ENCODE measurements at places on chromosomes 4 and X.

DNA sequence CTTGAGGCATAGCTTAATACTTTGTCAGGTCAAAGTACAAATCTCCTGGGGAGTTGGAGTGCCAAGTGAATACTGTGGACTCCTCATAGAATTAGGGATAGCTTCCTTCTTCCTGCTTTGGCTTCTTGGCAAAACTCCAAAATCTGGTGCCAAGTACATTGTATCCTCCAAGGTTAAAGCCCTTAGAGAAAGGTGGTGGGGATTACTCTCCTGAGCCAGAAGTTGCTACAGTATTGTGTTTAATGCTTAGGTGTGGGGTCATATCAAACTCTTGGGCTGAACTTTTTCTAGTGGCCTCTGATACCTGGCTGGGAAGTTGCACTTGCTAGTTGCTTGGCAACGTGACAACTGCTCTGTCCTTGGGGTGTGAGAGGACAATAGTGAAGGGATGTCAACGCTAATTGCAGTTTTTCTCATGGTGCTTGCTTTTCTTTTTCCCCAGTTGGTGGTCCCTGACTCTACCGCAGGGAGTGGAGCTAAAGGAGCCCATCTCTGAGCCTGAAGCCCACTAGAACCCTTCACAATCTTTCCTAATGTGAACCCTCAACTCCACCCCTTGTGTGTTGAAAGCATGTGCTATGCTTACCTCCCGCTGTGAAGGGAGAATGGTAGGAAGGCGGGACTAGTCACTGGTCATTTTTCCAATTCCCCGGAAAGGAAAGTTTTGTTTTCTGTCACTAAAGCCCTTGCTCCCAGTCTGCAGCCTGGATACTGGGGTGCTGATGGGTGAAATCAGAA, 35.5 kb downstream of the DLG3 start:
- DNase-seq, result no peak

GRCh38 chr4:26726655-26727387, 133.8 kb upstream of the STIM2 start:
- DNase-seq, result no peak

- DNase-seq, result no peak
These were observed 23.3 kb downstream of the MAML3 start for GRCh38 chr4:140130677-140131076.

DNA sequence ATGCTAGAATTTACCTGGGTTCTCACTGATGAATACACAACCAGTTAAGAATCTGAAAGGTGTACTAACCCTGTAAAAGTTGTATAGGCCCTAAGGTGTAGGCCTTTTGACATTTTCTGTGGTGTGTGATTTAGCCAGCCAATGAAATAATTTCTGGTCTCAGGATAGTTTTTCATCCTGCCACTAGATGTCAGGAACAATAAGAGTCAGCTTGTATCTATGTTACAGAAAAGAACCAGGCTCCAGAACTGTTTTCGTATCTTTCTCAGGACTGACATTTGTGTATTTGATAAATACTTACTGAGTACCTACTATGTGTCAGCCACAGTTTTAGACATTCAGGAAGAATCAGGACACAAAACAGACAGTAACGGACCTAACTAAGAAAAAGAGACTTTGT, 673.6 kb upstream of the TENM3 start:
- DNase-seq, result no peak

GRCh38 chr4:184475498-184475897, 1.1 kb upstream of the IRF2 start:
- peak; percentile 59 for DNase-seq

DNA sequence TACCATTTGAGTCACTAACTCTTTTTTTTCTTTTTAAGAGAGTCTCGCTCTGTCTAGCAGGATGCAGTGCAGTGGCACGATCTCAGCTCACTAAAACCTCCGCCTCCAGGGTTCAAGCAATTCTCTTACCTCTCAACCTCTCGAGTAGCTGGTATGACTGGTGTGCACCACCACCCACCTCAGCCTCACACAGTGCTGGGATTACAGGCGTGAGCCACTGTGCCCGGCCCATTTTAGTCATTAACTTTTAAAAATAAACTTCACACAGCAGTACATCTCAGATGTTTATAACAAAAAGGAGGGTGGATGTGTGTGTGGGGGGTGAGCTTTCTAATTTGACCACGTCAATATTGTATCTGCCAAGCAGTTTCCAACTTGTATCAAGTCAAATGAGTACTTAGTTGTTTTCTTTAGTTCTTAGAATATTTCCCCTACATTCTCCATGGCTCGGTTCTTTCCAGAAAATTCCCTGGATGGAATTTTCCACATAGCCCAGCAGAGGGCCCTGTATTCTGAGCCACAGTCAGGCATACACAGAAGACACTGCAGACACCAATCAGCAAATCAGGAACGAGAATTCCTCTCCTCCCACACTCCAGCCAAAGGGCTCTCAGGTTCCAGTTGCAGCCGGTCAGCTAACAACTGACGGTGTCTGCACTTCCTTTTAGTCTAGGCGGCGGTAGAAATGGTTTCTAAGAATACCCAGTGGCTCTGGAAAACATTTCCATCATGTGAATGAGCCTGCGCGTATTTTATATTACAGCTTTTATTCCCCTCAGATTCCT, 20.1 kb upstream of the ARAF start:
- peak; percentile 85 for DNase-seq

DNA sequence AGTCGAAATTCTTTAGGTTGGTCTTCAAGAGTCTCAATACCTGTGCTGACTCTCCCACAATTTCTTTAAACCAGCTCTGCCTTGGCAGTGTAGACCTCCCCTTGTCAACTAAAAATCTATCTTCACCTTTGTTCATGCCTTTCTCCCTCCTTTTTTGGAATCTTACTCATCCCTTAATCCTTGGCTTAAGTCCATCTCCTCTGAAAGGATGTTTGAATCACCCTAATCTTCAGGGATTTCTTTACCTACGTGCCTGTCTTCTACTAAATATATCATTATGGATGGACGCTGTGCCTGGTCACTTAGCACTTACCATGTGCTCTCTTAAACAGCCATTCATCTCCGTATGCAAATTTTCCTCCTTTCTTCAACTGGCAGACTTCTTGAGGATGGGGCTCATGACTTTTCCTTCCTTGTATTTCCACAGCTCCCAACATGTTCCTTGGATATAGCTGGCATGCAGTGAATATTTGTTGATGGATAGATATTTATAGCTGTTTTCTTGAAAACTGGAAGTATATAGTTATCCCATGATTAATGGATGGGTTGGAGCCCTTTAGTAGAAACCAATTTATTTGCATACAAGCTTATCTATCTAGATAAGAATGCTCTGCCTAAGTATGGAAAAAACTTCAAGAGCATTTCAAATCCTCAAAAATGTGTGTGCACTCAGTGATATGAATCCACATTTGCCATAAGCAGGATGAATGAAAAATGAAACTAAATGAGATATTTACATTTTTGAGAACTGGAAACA, 166.6 kb downstream of the SPRY1 start:
- peak; percentile 4 for DNase-seq

DNA sequence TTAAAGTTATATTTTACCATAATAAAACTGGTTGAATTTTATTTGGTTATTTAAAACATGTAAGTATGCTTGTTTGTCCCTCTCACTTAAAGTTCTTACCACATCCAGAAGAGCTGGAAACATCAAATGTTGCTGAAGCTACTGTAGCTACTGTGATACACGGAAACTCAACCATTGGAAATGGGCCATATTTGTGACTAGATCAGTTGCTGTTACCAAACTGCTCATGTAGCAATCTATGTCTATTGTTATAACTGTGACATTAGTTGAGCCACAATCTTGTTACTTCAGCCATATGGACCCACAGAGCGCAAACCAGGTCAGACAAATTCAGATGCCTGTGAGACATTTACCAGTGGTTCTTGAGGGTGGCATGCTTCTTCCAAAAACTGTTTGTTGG, 41.6 kb downstream of the NDNF start:
- DNase-seq, result no peak

- no peak for DNase-seq
These were observed 47.4 kb upstream of the VEGFC start for GRCh38 chr4:176840166-176840565.

DNA sequence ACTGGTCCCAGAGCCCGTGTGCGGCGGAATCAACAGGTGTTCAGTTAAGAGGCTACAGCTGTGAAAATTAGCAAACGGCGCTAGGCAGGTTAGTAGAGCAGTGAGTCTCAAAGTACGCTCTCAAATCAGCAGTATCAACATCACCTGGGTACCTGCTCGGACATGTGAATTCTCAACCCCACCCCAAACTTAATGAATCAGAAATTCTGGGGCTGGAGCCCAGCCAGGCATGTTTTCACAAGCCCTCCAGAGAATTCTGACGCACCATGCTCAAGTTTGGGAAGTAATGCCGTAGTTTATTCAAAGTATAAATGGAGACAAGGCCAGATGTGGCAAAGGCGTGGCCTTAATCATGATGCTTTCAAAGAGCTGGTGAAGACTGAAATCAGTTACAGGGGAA, 58.2 kb upstream of the PTCHD1 start:
- DNase-seq, result peak; percentile 0

- DNase-seq, result no peak
These were observed 173.7 kb downstream of the PWWP3B start for GRCh38 chrX:106341823-106342222.

DNA sequence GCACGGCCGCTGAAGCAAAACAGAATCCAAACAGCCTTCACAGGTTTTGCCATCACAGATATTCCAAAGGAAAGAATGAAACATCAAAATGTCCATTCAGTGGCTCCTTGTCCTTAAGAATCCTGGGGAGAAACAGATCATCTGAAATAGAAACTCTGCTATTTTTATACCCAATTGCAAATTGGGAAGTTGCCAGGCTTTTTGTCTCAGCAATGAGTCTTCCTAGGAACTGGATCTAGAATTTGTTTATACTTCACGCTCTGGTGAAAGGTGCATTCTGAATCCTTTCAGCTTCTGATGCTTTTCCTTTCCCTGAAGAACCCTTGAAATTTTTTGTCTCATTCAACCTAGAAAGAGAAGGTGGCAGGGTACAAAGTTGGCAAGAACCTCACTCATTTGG, 218.9 kb downstream of the FBXW7 start:
- DNase-seq, result no peak

GRCh38 chr4:159071969-159072765, 30.7 kb upstream of the RAPGEF2 start:
- DNase-seq, result no peak

- DNase-seq, result no peak
These were observed 91.9 kb downstream of the CHST7 start for GRCh38 chrX:46665232-46666152.

GRCh38 chr4:1021386-1022050, 10.1 kb downstream of the FGFRL1 start:
- no peak for DNase-seq

DNA sequence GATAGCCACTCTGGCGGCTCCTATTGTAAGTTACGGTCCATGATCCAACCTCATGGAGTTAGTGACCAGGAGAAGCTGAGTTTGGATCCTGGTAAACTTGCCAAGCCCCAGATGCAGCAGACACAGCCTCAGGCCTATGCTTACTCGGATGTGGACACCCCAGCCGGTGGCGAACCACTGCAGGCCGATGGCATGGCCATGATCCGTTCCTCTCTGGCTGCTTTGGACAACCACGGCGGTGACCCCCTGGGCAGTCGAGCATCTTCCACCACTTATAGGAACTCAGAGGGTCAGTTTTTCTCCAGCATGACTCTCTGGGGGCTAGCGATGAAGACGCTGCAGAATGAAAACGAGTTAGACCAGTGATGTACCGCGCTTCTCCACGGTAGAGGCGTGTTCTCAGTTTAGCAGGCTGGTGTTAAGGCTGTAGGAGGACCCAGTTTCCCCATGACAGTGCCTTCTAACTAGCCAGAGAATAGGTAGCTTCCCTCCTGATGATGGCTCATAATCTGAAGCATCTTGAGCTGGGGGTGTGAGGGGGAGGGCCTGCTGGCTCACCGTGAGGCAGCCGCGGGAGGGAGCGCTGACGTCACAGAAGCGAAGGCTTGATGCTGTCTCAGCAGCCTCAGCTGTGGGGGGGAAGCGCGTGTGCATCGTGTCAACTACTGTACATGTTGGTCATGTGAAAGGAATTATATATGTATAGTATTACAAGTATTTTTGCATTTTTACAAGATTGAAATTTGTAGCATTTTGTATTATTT, 31.1 kb downstream of the ZBTB49 start:
- DNase-seq, result no peak

DNA sequence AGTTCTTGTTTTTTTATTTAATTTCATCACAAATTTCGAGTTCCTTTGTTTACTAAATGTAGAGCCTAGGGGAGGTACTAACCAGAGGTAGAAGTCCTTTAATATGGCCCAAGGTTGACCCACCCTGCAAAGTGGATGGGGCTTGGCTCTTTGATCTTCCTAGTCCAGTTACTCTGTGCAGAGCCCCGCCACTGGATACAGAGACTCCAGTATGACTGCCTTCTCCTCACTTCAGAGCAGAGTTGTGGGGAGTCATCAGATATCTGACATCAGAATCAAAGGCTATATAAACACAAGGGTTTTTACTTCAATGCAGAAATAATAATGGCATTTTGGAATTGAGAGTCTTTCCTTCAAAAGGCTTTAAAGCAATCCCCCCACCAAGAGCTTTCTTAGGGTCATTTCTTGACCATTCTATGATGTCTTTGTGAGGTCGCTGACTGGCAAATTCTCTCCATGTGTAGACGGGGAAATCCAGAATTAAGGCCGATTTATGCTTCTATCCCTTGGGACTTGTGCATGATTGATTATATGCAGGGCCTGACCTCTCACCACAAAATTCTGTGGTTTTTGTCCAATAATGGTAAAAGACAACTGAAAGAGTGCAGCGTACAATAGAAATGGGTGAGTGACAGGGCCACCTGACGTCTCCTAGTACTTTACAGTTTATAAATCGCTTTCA, 88.3 kb upstream of the CITED1 start:
- DNase-seq, result no peak

DNA sequence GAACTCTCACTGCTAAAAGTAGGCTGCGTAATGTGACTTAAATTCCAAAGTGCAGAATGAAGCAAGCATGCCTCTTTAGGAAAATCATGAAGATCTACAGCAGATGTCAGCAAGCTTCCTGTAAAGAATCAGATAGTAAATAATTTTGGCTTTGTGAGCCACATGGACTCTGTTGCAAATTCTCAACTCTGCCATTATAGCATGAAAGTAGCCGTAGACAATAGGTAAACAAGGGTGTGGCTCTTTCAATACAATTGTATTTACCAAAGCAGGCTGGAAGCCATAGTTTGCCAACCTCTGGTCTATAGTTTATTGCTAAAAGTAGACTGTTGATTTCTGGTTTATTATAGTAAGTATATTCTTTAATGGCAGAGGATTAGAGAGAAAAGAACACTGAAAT, 80.3 kb upstream of the FAM9B start:
- DNase-seq, result no peak

DNA sequence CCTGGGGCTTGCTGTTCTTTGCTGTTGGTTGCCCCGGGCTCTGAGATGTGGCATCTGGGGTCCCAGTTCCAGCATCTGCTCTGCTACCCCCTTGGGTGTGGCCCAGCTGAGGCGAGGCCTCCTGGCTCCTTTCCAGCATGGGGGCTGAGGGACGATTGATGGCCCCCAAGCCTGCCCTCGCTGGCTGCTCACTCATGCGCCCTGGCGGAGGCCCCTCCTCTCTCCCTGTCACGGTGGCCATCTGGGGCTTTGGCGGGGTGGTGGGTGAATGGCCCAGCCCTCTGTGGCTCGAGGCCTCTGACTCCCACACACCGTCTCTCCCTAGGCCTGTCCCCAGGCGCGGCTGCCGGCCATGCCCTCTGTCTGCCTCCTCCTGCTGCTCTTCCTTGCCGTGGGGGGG, 1.8 kb downstream of the PLXNA3 start:
- DNase-seq, result no peak
